Activated CD4-positive, CD25-positive, alpha-beta regulatory T cell treated with anti-CD3 and anti-CD28 coated beads, Interleukin-2, amount 50 U/mL, for 72 hours (primary cell): ENCODE measurements at places on chromosomes 12 and 14.

- no peak for DNase-seq
Measured at GRCh38 chr14:99573436-99574098, 30.4 kb downstream of the CCDC85C start.

DNA sequence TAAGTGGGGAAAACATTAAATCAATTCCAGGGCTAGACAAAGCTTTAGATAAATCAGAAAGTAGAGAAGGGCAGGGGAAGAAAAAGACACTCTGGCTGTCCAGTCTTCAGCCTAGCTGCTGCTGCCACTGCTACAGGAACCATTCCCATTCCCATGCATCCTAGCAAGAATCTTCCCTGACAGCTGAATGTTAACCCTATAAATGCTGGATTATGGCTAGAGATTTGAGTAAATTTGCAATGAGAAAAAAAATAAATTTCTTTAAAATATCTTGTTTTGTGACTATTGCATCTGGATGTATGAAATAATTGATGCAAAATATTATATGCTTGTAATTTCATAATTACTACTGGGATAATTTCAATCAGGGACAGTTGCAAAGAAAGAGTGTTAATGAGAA is 15.0 kb upstream of the CDKN3 start:
- no peak for DNase-seq

GRCh38 chr12:2267703-2268470 is 215.1 kb downstream of the CACNA1C start:
- no peak for DNase-seq

GRCh38 chr12:102551186-102551585 is 70.8 kb upstream of the IGF1 start:
- no peak for DNase-seq

DNA sequence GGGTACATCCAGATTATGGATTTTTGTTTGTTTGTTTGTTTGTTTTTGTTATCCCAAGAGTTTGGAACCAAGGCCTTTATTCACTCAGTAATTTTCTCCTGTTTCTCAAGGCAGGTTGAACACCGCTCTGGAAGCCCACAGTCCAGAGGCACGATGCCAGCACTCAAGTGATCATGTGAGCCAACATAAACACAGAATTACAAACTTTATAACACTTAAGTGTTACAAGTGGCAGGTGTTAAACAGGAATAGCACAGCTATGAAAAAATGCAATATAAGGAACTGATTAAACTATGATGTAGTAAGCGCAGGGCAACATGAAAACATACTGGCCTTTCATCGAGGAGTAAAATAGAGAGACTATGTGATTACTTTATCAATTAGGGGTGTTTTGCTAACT is 1885.8 kb upstream of the SEL1L start:
- DNase-seq: no peak

DNA sequence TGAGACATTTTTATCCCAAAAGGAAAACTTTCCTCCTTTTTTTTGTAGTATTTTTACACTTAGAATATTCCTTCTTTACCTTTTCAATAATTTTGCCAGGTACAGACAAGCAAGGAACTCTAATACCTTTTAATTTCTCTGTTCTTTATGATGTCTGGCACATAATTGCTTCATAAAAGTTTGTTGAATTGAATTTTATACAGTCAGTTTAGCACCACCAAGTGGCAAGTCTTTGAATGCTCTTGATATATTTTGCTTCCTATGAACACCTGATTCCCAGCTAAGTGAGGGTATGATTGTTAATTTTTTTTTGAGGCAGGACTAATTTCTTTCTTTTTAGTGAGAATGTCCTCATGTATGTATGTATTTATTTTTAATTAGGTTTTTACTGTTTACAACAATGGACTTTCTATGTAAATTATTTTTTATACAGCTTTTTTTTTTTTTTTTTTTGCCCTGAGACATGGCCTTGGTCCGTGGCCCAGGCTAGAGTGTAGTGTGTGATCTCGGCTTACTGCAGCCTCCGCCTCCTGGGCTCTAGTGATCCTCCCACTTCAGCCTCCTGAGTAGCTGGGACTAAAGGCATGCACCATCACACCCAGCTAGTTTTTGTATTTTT is 6.9 kb downstream of the TBC1D15 start:
- no peak for DNase-seq

GRCh38 chr12:108801736-108802100 is 55.7 kb downstream of the SSH1 start:
- no peak for DNase-seq
